ENCODE measurements at places on chromosomes 12 and 14.

- DNase-seq: no peak
These were observed 3.9 kb downstream of the GNPTAB start for GRCh38 chr12:101826766-101827368.

DNA sequence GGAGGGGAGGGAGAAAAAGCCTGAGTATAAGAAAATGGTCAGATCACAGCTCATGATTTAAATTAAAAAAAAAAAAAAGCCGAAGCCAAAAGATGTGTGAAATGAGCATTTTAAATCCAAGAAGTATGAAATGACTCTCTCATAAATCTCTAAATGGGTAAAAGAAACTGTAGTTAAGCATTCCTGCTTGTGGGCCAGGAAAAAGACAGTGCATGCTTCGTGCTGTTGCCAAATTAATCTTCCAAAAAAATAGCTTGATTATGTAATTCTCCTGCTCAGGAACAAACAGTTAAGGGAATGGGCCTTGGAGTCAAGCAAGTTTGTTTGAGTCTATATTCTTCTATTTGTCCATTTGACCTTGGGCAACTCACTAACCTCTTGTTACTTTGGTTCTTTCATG lies 325.4 kb upstream of the SEL1L start:
- DNase-seq: no peak

- DNase-seq: no peak
These were observed 266.3 kb upstream of the PRKD1 start for GRCh38 chr14:30193845-30194501.

DNA sequence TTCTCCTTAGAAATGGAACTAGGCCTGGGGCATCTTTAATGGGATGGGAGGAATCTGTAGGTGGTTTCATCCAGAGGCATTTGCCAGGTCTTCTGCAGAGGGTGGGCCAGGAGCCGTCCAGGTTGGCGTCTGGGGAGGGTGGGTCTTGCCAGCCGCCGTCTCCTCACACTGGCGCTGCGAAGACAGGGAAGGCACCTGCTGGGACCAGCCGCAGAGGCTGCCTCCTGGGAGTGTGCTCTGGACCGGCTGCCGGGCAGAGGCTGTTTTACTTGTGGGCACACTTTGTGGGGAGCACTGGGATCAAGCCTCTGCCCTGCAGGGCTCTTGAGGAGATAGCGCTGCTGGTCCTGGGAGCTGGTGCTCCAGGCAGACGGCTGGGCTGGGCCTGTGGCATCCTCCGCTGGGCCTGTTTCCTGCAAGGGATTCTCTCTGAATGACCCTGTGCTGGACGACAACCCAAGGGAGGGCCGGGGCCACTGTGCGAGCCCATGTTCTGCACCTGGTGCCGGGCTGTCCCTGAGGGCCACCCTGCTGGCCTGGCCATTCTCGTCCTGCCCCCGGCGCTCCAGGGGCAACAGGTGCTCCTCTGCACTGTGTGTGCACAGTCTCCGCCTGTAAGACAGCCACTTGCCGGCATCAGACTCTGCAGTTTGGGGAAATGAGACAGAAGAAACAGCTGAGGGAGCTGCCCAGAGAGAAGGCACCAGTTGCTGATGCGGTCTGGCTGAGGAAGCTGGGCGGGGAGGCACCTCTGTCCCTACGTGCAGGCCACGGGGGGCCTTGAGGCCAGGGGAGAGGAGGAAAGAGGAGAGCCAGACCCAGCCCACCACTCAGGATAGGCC lies 10.0 kb upstream of the TEX22 start:
- no peak for DNase-seq

- DNase-seq: no peak
These were observed 104.3 kb downstream of the RBM19 start for GRCh38 chr12:113861708-113862312.

DNA sequence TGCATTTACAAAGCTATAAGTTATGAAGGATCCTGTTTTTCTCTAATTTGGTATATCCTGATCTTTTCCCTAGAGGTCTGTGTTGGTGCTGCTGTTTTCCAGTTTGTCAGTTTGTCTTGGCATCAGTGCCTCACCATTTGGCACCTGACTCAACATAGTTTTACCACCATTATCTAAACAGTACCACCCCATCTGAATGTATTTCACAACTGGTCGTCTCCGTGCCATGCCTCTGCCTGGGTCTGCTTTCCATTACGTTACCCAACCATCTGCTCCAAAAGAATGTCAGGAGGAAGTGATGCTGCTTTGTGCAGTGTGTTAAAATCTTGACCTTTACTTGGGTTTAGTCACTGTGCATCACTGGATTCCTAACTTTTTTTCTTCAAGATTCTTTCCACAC lies 129.3 kb upstream of the RASSF8 start:
- no peak for DNase-seq

GRCh38 chr12:61530456-61530855 lies 729.7 kb upstream of the USP15 start:
- no peak for DNase-seq

- DNase-seq: no peak
These were observed 66.3 kb downstream of the VRK1 start for GRCh38 chr14:96863327-96863985.

- DNase-seq: no peak
These were observed 379.8 kb downstream of the DPF3 start for GRCh38 chr14:72513965-72514659.

- no peak for DNase-seq
These were observed 26.9 kb downstream of the PPM1A start for GRCh38 chr14:60275932-60276331.

- no peak for DNase-seq
These were observed 25.9 kb downstream of the DUSP6 start for GRCh38 chr12:89326239-89327040.

- DNase-seq: no peak
These were observed 166.5 kb upstream of the RASSF8 start for GRCh38 chr12:25792031-25792430.

GRCh38 chr12:28360253-28360652 lies 170.0 kb downstream of the CCDC91 start:
- no peak for DNase-seq

- no peak for DNase-seq
These were observed 160.3 kb upstream of the FKBP4 start for GRCh38 chr12:2634471-2634870.

GRCh38 chr12:386651-387050 lies 2.5 kb downstream of the KDM5A start:
- DNase-seq: no peak

GRCh38 chr12:46610754-46611153 lies 215.0 kb downstream of the SLC38A4 start:
- DNase-seq: no peak

- DNase-seq: no peak
These were observed 205.1 kb downstream of the ANO2 start for GRCh38 chr12:5739917-5740316.

GRCh38 chr14:73721101-73721821 lies 7.1 kb upstream of the PNMA1 start:
- DNase-seq: no peak

DNA sequence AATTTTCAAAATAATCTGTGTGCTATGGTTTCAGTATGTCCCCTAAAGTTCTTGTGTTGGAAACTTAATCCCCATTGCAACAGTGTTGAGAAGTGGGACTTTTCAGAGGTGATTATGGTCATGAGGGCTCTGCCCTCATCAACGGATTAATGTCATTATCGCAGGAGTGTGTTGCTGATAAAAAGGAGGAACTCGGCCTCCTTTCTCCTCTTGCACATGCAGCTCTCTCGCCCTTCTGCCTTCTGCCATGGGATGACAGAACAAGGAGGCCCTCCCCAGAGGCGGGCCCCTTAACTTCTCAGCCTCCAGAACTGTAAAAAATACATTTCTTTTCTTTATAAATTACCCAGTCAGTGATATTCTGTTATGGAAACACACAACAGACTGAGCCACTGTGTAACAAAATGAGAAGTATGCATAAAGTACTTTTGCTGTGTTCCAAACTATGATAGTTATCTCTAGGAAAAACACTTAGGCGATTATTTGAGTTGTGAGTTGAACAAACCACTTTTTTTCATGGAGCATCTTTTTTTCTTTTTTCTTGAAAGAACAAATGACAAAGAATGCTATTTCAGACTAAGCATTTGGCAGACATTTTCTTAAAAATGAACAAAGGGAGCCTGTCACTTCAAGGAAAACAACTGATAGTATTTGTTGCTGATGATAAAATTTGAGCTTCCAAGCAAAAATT lies 134.8 kb upstream of the FUT8 start:
- DNase-seq: no peak

DNA sequence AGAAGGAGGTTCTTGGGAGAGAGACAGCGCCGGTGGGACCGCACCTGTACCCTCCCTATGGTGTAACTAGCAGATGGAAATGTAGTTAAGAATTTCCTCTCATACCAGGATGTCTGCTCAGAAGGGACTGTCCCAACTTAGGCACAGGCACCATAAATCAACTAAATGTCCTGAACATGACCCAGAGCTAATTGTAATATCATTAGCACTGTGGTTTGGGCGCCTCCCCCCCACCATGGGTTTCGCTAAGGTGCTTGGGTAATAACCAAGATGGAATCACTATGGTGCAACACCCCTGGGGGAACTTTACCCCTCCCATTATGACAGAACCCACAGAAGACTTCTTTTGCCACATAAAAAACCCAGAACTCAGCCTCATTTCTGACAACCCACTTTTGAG lies 15.9 kb downstream of the ZNF641 start:
- DNase-seq: no peak

DNA sequence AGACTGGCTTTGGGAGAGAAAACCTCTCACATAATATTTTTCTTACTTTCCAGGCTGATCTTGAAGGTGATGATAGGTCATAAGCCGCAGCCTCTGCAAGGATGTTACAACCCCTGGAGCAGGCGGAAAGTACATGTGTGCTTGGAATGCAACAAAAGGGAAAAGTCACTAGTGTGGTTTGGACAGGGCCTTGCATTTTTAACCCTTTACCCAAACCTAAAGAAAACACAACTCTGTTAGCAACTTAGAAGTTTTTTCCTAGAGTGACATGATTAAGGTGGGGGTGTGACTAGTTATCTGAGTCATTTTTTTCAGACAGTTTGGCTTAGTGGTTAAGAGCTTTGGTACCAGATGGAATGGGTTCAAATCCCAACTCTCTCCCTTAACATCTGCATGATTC lies 97.0 kb downstream of the TMEM30B start:
- DNase-seq: no peak

GRCh38 chr12:46998811-46999368 lies 80.5 kb upstream of the PCED1B start:
- DNase-seq: no peak

Measured in stimulated activated CD8-positive, alpha-beta memory T cell treated with anti-CD3 and anti-CD28 coated beads, Interleukin-4, amount 100 ng/mL, for 1 hour (primary cell).